ENCODE measurements at places on chromosomes 13 and 19.

- DNase-seq, result no peak
Measured at GRCh38 chr13:109348519-109349258, 437.7 kb downstream of the IRS2 start.

DNA sequence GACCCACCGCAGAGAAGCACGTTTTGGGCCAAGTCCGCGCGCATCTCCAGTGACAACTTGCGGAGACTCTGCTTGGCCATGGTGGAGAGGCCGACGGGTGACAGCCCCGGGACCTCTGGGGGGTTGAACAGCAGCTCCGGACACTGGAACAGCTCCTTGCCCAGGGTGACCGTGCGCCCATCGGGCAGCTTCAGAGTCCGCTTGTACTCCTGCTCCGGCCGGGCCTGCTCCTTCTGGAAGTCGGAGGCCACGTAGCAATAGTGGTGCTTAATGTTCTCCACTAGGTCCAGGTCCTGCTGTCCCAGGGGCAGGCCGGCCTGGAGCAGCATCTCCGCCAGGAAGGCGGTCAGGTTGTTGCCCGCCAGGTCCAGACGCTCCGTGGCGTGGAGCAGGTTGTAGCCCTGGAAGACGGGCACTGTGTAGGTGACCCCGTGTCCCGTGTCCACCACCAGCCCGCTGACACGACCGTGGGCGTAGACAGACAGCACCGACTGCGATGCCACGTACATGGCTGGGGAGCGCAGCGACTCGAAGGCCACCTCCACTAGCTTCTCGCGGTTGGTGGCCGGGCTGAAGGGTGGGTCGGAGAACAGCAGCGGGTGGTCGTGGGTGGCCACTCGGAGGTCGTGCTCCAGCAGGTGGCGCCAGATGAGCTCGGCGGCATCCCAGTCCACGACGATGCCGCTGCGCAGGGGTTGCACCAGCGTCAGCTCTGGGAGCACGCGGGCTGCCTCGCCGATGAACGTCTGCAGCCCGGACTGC is 743 bp downstream of the ACTL9 start:
- no peak for DNase-seq

- no peak for DNase-seq
Measured at GRCh38 chr13:106471957-106472543, 63.4 kb downstream of the EFNB2 start.

DNA sequence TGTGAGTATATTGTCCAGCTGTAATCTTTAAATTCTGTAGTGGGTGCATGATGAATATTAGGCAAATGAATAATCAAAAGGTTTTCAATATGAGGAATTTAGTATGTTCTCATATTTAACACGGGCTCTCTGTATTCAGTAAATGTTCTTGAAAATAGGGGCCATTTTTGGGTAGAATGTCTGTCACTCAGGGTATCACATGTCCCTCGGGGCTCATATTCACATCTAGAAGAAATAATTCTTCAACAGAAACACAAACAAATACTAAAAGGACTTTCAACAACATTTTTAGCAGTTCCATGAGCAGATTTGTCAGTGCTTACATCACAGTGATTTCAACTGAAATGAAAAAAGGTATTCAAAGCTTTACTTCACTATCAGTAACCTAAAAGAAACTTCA is 1388.4 kb upstream of the MIR17HG start:
- no peak for DNase-seq

GRCh38 chr13:62598708-62599107 is 1183.1 kb upstream of the PCDH20 start:
- no peak for DNase-seq

- no peak for DNase-seq
Measured at GRCh38 chr19:9856609-9857008, 21.5 kb downstream of the PIN1 start.

GRCh38 chr19:12985049-12985776 is 10.1 kb upstream of the NFIX start:
- peak; percentile 80 for DNase-seq

GRCh38 chr13:37534181-37534580 is 64.4 kb downstream of the POSTN start:
- DNase-seq, result no peak

All from MV-4-11 (cell line).